ENCODE measurements at places on chromosomes 5 and 9. TPM values are rescaled to one million over a fixed set of nuclear protein-coding genes. Genes with fewer than 3 reads are reported as not detected.

- no peak for DNase-seq
- H3K27ac ChIP-seq = no peak overlapping the region
- H3K36me3 ChIP-seq = no peaks in the 10 kb centered on the region
- H3K4me1 ChIP-seq = no peaks in the 10 kb centered on the region
Observed at GRCh38 chr5:11396917-11397316, 507.3 kb downstream of the CTNND2 start.

DNA sequence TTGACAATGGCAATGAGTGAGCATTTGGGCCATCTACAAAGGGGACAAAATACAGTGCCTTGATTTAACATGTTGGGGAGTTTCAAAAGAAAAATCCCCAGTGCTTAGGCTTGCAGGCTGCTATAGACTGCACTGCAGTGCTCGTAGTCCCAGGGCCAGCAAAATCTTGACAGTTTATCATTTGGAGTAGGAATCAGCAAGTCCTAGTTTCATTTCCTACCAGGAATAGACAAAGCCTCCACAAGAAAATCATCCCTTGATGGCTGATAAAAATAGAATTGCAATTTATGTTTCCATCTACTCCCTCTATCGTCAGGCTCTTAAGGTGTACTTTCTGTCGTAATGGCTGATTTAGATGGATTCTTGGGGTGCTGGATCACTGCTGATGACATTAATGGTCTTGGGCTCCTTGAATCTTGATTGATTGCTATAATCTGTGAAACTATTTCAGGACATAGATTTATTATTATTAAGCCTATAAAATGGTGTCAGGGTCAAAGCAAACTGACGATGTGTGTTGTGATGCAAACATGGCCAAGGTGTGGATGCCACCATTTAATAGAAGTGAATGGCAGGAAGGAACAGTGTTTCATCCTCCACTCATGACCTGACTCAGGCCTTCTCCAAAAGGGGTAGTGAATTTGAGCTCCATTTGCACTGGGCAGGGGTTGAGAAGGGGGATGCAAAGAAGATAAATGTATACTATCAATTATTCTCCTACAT is 171.7 kb downstream of the PIK3R1 start:
- H3K36me3 ChIP-seq = no peaks in the 10 kb centered on the region
- H3K4me1 ChIP-seq = no peaks in the 10 kb centered on the region

GRCh38 chr9:95598236-95598635 is 81.5 kb upstream of the PTCH1 start:
- no peak overlapping the region for H3K4me3 ChIP-seq
- H3K27me3 ChIP-seq = no peaks in the 10 kb centered on the region
- no peaks in the 10 kb centered on the region for H3K4me1 ChIP-seq

The MLANA gene
- total RNA-seq = not detected

DNA sequence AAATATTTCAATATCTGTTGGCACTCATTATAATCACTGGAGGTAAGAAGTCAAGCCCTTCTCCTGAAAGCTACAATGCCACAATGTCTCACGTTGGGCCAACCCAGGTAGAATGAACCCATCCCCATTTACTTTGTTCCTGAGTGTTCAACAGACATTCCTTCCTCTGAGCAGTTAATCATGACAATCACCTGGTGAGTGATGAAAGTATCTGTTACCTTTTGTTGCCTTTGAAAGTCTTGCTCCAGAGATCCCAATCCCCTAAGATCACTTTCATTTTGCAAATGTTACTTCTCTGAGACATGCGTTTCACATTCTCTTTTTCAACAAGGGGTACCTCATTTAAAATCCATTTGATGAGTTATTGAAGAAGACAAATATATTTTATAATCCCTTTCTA is 49.3 kb upstream of the MSX2 start:
- no peaks in the 10 kb centered on the region for H3K27me3 ChIP-seq
- H3K4me1 ChIP-seq = no peaks in the 10 kb centered on the region
- no peaks in the 10 kb centered on the region for H3K36me3 ChIP-seq
- no peak overlapping the region for H3K4me3 ChIP-seq

- no peak overlapping the region for H3K27ac ChIP-seq
- H3K36me3 ChIP-seq = no peaks in the 10 kb centered on the region
- no peaks in the 10 kb centered on the region for H3K27me3 ChIP-seq
- H3K4me1 ChIP-seq = no peaks in the 10 kb centered on the region
- no peak for DNase-seq
Observed at GRCh38 chr5:162512935-162513565, 445.5 kb downstream of the GABRG2 start.

DNA sequence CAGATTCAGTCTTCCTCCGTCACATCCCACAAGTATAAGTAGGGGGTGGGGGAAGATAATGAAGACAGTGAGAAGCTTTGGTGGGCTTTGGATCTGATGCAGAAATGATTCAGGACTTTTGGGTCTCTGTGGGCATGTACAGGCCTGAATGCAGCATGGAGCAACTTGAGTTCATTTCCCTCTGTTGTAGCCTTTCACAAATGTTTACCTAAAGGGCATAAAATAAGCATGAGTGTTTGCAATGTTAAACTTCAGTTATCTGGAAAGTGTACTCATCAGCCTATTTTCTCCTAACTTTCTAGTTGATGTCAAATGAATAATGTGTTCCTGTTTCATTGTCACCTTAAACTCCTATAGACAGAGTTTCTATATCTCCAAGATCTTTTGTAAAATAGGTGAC is 39.3 kb downstream of the GARNL3 start:
- no peak overlapping the region for H3K4me3 ChIP-seq
- no peaks in the 10 kb centered on the region for H3K4me1 ChIP-seq
- no peaks in the 10 kb centered on the region for H3K27me3 ChIP-seq
- no peak overlapping the region for H3K27ac ChIP-seq

DNA sequence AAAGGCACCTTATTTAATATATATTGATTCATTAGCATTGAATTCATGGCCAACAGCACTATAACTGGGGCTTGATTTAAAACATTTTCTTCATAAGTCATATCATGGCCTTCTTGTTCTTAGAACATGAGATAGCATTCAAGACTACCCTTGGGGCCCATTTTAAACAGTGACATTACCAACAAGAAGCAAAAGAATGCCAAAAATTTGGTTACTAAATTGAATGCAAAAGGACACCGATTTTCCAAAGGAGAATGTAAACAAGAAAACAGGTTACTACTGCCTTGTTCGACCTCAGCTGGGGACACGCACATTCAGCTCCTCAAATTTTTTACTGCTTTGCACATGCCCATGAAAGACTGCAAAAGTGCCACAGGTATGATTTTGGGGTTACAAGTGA is 219.4 kb upstream of the TLE4 start:
- no peak overlapping the region for H3K27ac ChIP-seq
- no peaks in the 10 kb centered on the region for H3K27me3 ChIP-seq
- H3K4me1 ChIP-seq = no peaks in the 10 kb centered on the region
- H3K36me3 ChIP-seq = no peaks in the 10 kb centered on the region
- DNase-seq = no peak
